ENCODE measurements at places on chromosomes 2 and 18. TPM values are rescaled to one million over a fixed set of nuclear protein-coding genes. Genes with fewer than 3 reads are reported as not detected.
A peak's percentile ranks its signal among the peaks of the same experiment; 100 is the strongest.

DNA sequence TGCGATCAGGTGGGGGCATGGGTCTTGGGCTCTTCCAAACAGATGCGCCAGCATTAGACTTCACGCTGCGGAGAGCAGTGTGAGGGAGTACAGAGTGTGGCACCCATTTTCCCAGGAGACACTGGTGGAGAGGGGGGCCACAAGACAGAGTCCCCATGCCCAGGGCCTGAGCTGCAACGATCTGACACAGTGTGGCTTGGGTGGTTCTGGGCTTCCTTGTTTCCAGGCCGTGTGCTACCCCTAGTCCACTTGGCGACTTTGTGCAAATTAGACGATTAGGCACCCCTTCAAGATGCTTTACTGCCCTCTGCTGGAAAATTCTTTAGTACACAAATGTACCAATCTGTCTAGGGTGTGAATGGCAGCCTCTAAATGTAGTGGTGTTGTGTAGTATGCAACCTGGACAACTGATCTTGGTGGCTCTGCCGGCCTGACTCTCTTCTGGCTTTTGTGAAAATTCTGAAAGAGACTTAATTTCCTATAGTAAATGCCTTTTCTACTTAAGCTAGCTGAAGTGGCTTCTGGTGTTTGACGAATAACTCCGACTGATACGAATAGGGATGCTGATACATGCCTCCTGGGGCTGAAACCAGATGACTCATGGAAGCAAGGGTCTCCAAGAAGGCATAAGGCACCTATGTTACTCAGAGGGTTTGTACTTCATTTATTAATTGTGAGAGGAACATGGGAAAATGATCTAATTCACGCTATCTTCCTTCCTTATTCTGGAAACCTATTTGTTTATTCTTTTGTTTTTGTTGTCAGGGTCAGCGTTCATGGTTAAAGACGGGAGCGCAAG, 92.3 kb upstream of the SMAD2 start:
- H3K4me3 ChIP-seq = no peak overlapping the region
- no peaks in the 10 kb centered on the region for H3K27me3 ChIP-seq
- peak; percentile 10 for DNase-seq
- H3K4me1 ChIP-seq = no peaks in the 10 kb centered on the region

GRCh38 chr2:201401815-201402214, 44.7 kb upstream of the FLACC1 start:
- no peak overlapping the region for H3K27ac ChIP-seq
- H3K27me3 ChIP-seq = no peaks in the 10 kb centered on the region
- no peak overlapping the region for H3K4me3 ChIP-seq
- DNase-seq = no peak

DNA sequence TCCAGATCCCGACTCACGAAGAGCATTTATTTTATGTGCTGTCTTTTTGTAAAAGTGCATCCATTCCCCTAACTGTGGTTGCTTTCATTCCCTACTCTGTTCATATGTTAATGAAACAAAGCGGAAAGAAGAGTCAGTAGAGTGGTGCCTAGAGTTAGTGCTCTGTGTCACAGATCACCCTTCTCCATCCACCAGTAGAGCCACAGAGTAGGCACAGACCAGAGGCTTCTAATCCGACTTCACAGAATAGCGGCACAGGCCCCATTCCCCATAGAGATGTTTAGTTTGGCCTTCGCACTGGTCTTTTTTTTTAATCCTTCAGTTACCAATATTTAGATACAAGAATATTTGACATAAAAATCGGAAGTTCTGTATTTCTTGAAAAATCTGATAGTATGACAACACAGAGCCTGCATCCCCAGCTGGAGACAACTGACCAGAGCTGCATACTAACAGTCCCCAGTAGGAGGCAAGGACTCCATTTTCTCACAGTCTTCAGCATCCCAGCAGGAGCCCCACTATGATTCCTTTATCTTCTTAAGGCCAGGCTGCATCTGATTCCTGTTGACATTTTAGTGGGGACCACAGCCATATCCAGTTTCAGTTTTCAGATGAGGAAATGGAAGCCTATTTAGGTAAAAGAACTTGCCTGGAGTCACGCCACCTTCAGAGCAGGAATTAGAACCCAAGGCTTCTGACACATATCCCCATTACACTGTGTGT, 7.0 kb downstream of the G6PC2 start:
- no peaks in the 10 kb centered on the region for H3K4me1 ChIP-seq
- peaks cover 4% of the 10 kb centered on the region for H3K27me3 ChIP-seq
- DNase-seq = no peak
- H3K36me3 ChIP-seq = no peaks in the 10 kb centered on the region

DNA sequence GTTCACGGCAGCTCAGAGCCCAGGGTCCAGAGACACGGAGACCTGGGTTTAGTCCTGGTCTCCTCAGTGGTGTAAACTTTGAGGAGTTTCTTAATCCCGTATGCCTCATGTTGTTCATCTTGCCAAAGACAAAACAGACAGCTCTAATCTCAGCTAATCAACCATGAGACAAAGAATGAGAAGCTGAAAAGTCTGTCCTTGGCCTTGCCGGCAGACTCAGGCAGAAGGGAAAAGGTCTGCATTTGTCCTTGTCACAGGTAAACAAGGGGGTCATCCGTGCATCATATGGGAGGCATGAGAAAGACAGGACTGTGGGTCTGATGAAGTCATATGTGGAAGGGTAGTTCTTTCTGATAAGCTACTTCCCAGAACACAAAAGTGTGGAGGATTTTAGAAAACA, 1.8 kb upstream of the ARMC9 start:
- H3K27ac ChIP-seq = no peak overlapping the region
- no peaks in the 10 kb centered on the region for H3K4me1 ChIP-seq
- H3K36me3 ChIP-seq = no peaks in the 10 kb centered on the region
- no peak overlapping the region for H3K4me3 ChIP-seq
- DNase-seq = no peak
- peaks cover 3% of the 10 kb centered on the region for H3K27me3 ChIP-seq

DNA sequence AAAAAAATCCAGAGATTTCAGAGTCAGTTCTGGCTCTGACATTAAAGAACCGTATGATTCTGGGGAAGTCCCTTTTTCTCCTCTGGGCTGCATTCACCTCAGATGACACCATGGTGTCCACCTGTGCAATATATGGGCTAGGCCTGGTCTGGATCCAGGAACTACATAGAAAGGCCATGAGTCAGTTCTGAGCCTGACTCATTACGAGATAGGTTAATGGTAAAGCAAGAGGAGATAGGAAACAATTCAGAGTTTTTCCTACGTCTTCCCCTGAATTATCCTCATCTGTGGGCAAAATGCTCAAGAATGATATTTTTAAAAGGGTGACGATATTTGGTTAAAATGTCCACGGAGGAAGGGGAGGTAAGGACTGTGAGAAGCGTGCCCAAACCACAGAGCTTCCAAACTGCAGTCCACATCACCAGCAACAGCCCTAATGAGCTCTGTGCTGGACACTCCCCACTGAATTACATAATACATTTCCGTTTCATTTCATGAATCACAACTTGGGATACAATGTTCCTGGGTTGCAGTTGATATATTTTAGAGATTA, 180.1 kb upstream of the OSR1 start:
- no peak overlapping the region for H3K4me3 ChIP-seq
- no peaks in the 10 kb centered on the region for H3K4me1 ChIP-seq
- no peak overlapping the region for H3K27ac ChIP-seq
- H3K36me3 ChIP-seq = no peaks in the 10 kb centered on the region

DNA sequence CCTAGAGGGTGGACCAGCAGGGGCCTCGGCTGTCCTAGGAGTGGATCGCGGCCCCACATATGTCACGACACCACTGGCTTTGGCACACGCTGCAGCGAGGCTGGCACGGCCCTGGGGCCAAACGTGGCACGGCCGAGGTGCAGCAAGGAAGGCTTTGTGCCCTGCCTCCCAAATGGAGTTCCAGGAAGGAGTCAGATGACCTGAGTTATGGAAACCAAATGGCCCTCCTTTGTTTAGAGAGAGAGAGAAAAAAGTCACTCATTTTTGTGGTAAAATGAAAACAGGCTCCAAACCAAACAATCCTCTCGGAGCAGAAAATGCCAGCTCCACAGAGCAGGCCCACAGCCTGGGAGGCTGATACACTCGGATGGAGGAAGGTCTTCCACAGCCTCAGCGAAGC, 105.6 kb downstream of the ANTXR1 start:
- DNase-seq = no peak
- no peaks in the 10 kb centered on the region for H3K27me3 ChIP-seq
- H3K4me1 ChIP-seq = no peaks in the 10 kb centered on the region
- no peak overlapping the region for H3K4me3 ChIP-seq
- H3K27ac ChIP-seq = no peak overlapping the region
- no peaks in the 10 kb centered on the region for H3K36me3 ChIP-seq

- no peak overlapping the region for H3K27ac ChIP-seq
- no peaks in the 10 kb centered on the region for H3K36me3 ChIP-seq
- no peak overlapping the region for H3K4me3 ChIP-seq
These were observed 49.0 kb downstream of the STRADB start for GRCh38 chr2:201500534-201500933.

- H3K27me3 ChIP-seq = peaks cover 2% of the 10 kb centered on the region
- DNase-seq = no peak
- no peaks in the 10 kb centered on the region for H3K4me1 ChIP-seq
These were observed 22.6 kb downstream of the ADD2 start for GRCh38 chr2:70745276-70745825.

DNA sequence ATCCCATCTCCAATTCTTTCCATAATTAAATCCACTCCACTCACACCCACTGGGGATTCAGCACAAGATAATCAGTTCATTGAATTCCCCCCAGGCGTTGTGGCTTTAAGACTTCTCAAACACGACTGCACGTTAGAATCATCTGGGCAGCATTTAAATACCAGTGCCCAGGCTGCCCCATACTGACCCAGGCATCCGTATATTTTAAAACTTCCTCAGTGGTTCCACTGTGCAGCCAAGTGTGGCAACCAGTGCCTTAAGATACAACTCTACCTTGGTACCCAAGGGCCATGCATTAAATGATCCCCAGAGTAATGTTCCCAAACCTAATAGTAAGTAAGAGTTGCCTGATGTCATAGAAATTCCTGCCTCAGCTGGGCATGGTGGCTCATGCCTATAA, 54.3 kb upstream of the BZW1 start:
- H3K4me1 ChIP-seq = no peaks in the 10 kb centered on the region
- H3K36me3 ChIP-seq = no peaks in the 10 kb centered on the region
- DNase-seq = no peak

- peaks cover 6% of the 10 kb centered on the region for H3K36me3 ChIP-seq
- no peaks in the 10 kb centered on the region for H3K27me3 ChIP-seq
- H3K27ac ChIP-seq = no peak overlapping the region
- no peaks in the 10 kb centered on the region for H3K4me1 ChIP-seq
- no peak for DNase-seq
These were observed 11.9 kb downstream of the ATG4B start for GRCh38 chr2:241649404-241649803.

DNA sequence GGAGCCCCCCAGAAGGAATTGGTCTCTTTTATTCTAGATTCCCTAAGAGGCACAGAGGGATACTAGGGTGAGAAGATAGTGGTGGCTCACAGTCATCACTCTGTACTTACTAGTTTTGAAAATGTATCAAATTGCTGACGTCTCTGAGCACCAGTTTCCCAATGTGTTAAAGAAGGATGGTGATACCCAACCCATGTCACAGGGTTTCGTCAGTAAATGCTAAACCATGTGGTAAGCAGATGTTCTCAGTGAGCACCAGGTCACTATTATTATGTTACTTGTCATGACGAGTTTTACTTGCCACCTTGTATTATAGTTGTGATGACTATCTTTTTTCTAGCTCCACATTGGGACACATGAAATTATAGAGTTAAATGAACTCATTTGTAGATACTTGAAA, 54.7 kb downstream of the NEDD4L start:
- DNase-seq = no peak
- no peaks in the 10 kb centered on the region for H3K4me1 ChIP-seq
- no peak overlapping the region for H3K27ac ChIP-seq
- no peak overlapping the region for H3K4me3 ChIP-seq
- no peaks in the 10 kb centered on the region for H3K36me3 ChIP-seq

- H3K4me1 ChIP-seq = no peaks in the 10 kb centered on the region
- no peaks in the 10 kb centered on the region for H3K36me3 ChIP-seq
- H3K4me3 ChIP-seq = no peak overlapping the region
- H3K27me3 ChIP-seq = no peaks in the 10 kb centered on the region
- H3K27ac ChIP-seq = peak overlapping the region; percentile 21
These were observed 17.5 kb upstream of the ILKAP start for GRCh38 chr2:238220892-238221521.

- H3K27me3 ChIP-seq = no peaks in the 10 kb centered on the region
- no peak for DNase-seq
- H3K27ac ChIP-seq = no peak overlapping the region
- H3K4me1 ChIP-seq = no peaks in the 10 kb centered on the region
- H3K36me3 ChIP-seq = no peaks in the 10 kb centered on the region
These were observed 17.7 kb upstream of the SIX2 start for GRCh38 chr2:45026924-45027450.

DNA sequence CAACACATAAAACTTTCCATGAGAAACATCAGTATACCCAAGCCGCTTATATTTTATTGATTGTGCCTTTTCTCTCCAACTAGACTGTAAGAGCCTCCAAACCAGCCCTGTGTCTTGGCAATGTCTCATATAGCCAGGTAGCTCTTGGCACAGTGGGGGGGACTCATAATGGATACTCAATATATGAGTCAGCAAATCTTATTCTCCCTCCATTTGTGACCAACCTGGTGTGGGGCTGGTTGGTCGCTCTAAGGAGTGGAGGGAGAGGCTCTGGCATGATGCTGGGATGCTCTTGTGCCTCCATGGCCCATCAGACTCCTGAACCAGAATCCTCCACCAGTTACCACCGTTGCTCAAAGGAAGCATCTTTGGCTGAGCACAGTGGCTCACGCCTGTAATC, 32.0 kb downstream of the EFR3B start:
- no peaks in the 10 kb centered on the region for H3K4me1 ChIP-seq
- no peak overlapping the region for H3K4me3 ChIP-seq
- H3K27ac ChIP-seq = no peak overlapping the region
- H3K36me3 ChIP-seq = no peaks in the 10 kb centered on the region
- no peak for DNase-seq
- H3K27me3 ChIP-seq = no peaks in the 10 kb centered on the region

DNA sequence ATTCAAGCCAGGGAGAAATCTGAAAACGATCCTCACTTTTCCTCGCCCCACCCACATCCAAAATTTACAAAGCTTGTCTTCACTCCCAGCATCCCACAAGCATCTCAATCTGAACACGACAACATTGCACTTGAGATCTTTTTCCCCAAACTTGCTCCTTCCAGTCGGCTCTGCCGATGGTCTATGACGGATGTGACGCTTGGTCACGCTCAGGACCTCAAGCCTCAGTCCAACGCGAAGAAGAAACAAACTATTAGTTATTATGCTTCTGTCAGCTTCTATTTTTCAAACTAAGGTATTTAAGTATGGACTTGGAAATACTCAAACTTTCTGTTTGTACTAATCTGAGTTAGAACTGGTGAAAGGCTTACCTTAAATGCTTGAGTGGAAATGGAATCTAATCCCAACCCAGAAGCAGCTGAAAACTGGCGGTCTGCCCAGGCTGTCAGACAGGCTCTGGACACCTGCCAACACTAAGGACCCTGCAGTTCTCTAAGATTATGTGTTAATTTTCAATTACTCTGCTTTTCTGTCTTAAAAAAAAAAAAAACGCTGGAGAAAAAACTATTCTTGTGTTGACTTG, 132.1 kb upstream of the DNMT3A start:
- no peak overlapping the region for H3K27ac ChIP-seq
- DNase-seq = no peak
- H3K4me1 ChIP-seq = no peaks in the 10 kb centered on the region
- peaks cover 23% of the 10 kb centered on the region for H3K36me3 ChIP-seq
- H3K27me3 ChIP-seq = no peaks in the 10 kb centered on the region
- H3K4me3 ChIP-seq = no peak overlapping the region

The OBSL1 gene
- total RNA-seq = not detected

The CAVIN2 gene
- total RNA-seq = not detected

The COL4A3 gene
- total RNA-seq = not detected

The CHST10 gene
- 2.7 TPM for total RNA-seq

The IKZF2 gene
- 23.4 TPM for total RNA-seq
